ENCODE measurements at places on chromosomes 5 and 9. TPM values are rescaled to one million over a fixed set of nuclear protein-coding genes. Genes with fewer than 3 reads are reported as not detected.

GRCh38 chr5:87781976-87782375 lies 369.2 kb upstream of the CCNH start:
- H3K4me1 ChIP-seq, result no peaks in the 10 kb centered on the region
- no peak overlapping the region for H3K27ac ChIP-seq
- no peak for DNase-seq

Gene ARID3C
- not detected for total RNA-seq

GRCh38 chr9:135241381-135242048 lies 154.0 kb downstream of the OLFM1 start:
- H3K27me3 ChIP-seq, result peaks cover 10% of the 10 kb centered on the region
- no peaks in the 10 kb centered on the region for H3K36me3 ChIP-seq
- peaks cover 18% of the 10 kb centered on the region for H3K4me1 ChIP-seq
- no peak overlapping the region for H3K27ac ChIP-seq
- DNase-seq, result peak; percentile 57
- no peak overlapping the region for H3K4me3 ChIP-seq

DNA sequence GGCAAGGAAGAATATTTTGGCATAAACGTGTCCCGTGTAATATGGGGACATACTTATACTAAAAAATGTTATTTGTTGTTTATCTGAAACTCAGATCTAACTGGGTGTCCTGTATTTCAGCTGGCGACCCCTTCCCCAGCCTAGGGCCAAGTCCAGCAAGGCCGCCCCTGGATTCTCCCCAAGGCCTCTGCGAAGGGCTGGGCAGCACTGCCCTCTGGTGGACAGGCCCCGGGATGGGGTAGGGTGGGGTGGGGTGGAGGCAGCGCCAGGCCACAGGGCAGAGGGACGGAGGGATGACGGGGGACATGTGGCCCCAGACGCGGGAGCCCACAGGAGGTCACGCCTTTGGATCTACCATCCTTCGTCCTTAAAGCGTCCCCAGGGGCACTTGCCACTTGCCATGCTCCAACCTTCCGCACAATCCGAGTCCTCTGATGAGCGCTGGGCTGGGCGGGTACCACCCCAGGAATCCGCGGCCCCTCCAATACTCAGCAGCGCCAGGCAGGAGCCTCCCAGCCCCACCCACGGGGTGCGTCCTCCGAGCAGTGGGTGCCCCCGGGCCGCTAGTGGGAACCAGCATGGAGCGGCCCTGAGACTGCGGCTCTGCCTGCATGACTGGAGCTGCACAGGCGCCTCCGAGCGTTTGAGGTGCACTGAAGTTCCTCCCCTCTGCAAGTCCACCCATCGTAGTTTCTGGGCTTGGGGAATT lies 7.1 kb upstream of the AGPAT2 start:
- H3K27ac ChIP-seq, result no peak overlapping the region
- peaks cover 15% of the 10 kb centered on the region for H3K4me1 ChIP-seq
- H3K36me3 ChIP-seq, result no peaks in the 10 kb centered on the region
- H3K4me3 ChIP-seq, result no peak overlapping the region
- H3K27me3 ChIP-seq, result peaks cover 5% of the 10 kb centered on the region

Gene DND1
- 5.4 TPM for total RNA-seq

Gene SELENOP
- 0.61 TPM for total RNA-seq

GRCh38 chr9:970151-970996 lies 6.1 kb upstream of the DMRT3 start:
- H3K27ac ChIP-seq, result no peak overlapping the region
- peaks cover 45% of the 10 kb centered on the region for H3K27me3 ChIP-seq
- H3K4me1 ChIP-seq, result peaks cover 20% of the 10 kb centered on the region
- H3K36me3 ChIP-seq, result peaks cover 9% of the 10 kb centered on the region

Gene IL6ST
- total RNA-seq, result 37.7 TPM

Gene PCDHGB3
- 6.2 TPM for total RNA-seq

GRCh38 chr5:12023614-12024241 lies 119.5 kb upstream of the CTNND2 start:
- H3K36me3 ChIP-seq, result peaks cover 14% of the 10 kb centered on the region
- no peaks in the 10 kb centered on the region for H3K4me1 ChIP-seq
- no peak overlapping the region for H3K27ac ChIP-seq
- H3K4me3 ChIP-seq, result no peak overlapping the region
- DNase-seq, result no peak

DNA sequence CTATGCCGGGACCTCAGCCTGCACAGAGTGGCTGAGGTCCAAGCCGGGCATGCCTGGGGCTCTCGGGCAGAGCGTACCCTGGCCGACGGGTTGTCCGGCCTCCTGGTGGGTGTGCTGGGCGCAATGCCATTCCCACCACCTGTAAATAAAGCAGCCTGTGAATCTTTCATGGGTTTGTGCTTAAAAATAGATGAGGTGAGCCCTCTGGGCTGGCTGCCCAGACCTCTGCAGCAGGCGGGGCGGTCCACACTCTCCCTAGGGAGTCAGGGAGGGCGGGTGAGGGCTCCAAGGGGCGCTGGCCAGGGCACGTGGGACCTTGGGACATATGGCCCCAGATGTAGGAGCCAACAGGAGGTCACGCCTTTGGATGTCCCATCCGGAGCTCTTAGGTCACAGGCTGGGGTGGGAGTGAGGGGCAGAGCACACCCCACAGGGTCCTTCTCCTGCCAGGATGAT lies 3.6 kb upstream of the AGPAT2 start:
- no peaks in the 10 kb centered on the region for H3K36me3 ChIP-seq
- peaks cover 11% of the 10 kb centered on the region for H3K4me1 ChIP-seq
- H3K27me3 ChIP-seq, result peaks cover 5% of the 10 kb centered on the region

DNA sequence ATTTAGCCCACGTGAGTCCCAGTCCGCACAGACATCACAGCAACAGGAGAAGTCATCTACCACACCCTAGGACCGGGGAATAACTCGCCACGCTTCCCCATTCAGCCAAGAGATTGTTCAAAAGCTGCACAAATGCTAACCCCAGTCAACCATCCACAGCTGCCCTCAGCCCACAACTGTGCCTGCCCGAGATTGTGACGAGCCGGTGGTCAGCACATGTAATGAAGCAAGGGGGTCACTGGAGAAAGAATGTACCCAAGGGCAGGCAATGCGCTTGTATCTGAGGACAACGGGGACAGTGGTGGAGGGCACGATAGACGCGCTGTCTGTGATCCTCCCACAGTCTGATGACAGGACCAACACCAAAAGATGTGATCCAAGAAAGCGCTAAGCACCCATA lies 67.8 kb downstream of the COL23A1 start:
- no peak overlapping the region for H3K27ac ChIP-seq
- no peak for DNase-seq
- no peak overlapping the region for H3K4me3 ChIP-seq
- peaks cover 11% of the 10 kb centered on the region for H3K36me3 ChIP-seq

Gene ZNF189
- 30.1 TPM for total RNA-seq

- no peak overlapping the region for H3K4me3 ChIP-seq
- H3K4me1 ChIP-seq, result peaks cover 12% of the 10 kb centered on the region
- no peaks in the 10 kb centered on the region for H3K36me3 ChIP-seq
- no peak overlapping the region for H3K27ac ChIP-seq
- peak; percentile 93 for DNase-seq
- peaks cover 3% of the 10 kb centered on the region for H3K27me3 ChIP-seq
Measured at GRCh38 chr9:113590991-113591898, 127.7 kb downstream of the RGS3 start.
